ENCODE measurements at places on chromosomes 7 and 10. TPM values are rescaled to one million over a fixed set of nuclear protein-coding genes. Genes with fewer than 3 reads are reported as not detected.

The TLL2 gene
- polyA plus RNA-seq, result 5.4 TPM

The PKD2L1 gene
- polyA plus RNA-seq, result not detected

The RABGEF1 gene
- polyA plus RNA-seq, result 15.8 TPM

The SH2D4B gene
- polyA plus RNA-seq, result not detected

DNA sequence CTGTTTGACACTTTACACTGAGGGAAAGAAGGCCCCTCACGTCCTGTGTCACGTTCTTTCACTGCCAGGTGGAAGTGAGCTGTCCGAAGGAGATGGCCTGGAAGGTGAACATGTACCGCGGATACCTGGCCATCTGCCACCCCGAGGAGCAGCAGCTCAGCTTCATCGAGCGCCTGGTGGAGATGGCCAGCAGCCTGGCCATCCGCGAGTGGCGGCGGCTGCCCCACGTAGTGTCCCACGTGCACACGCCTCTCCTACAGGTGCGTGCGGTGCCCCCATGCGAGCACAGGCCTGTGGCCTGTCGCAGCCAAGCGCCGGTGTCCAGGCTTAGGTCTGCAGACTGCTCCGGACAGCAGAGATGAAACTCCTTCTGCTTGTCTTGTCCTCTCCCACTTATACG lies 103.4 kb downstream of the TRRAP start:
- no peak for DNase-seq

GRCh38 chr7:67875558-67875957 lies 878.9 kb downstream of the TYW1 start:
- DNase-seq, result no peak

DNA sequence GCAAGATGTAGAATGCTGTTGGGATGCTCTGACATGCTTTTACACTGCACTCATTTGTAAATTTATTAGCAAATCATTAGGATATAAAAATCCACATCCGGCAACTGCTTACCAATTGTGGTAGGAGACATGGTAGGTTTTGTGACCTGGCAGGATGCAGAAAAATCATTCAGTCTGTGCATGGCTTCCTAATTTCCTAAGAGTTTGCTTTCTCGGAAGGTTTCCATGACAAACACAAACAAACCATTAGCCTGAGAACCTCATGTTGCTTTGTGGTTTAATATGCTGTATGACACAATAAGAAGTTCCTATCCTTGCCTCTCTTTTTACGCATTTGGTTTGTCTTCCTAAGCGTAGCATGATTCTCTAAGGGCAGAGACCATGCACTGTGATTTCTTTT lies 14.7 kb upstream of the LMBR1 start:
- no peak for DNase-seq

GRCh38 chr10:19917751-19918478 lies 101.7 kb downstream of the PLXDC2 start:
- no peak for DNase-seq

DNA sequence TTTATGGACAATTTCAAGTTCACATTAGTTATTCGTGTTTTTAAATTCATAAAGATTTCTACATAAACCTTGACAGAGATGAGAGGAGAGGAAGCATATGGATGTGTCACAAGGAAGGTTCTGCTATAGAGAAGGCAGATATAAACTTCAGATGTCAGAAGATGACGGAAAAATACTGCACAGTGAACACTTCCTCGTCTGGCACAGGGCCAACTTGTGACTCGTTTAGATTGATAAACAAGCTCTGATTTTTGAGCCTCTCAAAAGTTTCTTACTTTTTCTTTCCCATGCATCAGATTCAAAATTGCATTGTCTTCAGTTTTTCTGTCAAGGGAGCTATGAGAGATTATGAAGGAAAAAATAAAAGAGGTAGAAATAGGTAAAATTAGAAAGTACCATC lies 156.4 kb upstream of the MINDY3 start:
- DNase-seq, result no peak

GRCh38 chr10:76309070-76309469 lies 877.6 kb downstream of the LRMDA start:
- DNase-seq, result no peak
